Dermis blood vessel endothelial cell (primary cell): ENCODE measurements at places on chromosomes 2 and 18. TPM values are rescaled to one million over a fixed set of nuclear protein-coding genes. Genes with fewer than 3 reads are reported as not detected.
A peak's percentile ranks its signal among the peaks of the same experiment; 100 is the strongest.

DNA sequence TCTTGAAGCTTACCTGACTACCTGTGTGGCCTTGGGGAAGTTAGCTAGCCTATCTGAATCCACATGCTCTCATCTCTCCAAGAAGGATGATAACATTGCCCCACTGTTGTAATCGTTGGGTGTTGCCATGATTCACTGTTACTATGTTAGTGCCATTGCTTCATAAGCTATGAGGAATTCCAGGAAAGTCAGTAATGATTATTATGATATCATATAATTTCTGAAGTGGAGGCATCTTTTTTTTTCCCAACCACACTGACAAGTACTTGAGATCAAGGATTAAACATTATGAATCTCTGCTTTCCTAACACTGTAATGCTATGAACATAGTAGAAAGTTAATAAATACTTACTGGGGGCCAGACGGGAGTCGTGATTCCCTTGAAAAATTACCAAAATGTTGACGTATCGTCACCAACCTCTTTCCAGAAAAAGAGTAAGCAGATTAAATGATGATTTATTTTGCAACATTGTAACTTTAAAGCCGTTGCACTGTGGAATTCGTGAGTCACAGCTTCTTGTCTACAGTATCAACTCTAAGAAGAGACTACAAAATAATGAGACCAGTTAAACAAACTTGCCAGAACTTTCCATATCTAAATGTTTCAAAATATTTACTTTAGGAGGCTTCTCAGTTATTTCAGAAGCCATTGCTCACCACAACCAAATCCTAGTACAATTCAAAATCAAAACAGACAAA, 459.9 kb downstream of the PIK3C3 start:
- no peak for DNase-seq

GRCh38 chr2:179543361-179543901, 278.8 kb upstream of the SESTD1 start:
- no peak for DNase-seq

GRCh38 chr2:3490191-3491170, 28.9 kb downstream of the ADI1 start:
- DNase-seq: no peak

DNA sequence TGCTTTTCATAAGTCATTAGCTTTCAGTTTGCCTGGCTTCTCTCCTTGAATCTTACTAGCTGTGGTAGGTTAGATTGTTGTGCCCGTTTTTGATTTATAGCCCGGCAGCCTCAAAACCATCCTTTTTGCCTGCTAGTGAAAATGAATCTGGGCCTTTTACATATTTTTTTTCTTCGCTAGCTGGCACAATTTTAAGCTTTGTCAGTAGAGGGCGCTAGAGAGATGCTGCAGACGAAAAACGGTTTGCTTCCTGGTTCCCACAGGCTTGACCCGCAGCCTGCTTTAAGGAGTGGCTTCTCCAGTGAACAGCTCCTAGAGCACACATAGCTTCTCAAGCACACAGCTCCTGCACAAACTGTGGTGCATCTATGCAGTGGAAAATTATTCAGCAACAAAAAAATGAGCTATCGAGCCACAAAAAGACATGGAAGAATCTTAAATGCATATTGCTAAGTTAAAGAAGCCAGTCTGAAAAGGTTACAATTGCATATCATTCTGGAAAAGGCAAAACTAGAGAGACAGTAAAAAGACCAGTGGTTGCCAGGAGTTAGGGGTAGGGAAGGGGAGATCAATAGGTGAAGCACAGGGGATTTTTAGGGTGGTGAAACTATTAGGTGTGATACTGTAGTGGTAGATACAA, 47.9 kb downstream of the E2F6 start:
- peak; percentile 33 for DNase-seq

APCDD1 gene
- 0.14 and 0.34 TPM in 2 replicates for total RNA-seq

CD8B gene
- not detected in 2 replicates for total RNA-seq

CCDC141 gene
- 1.2 and 1.5 TPM in 2 replicates for total RNA-seq

- DNase-seq: no peak
These were observed 12.4 kb downstream of the ASAP2 start for GRCh38 chr2:9219027-9219445.

DNA sequence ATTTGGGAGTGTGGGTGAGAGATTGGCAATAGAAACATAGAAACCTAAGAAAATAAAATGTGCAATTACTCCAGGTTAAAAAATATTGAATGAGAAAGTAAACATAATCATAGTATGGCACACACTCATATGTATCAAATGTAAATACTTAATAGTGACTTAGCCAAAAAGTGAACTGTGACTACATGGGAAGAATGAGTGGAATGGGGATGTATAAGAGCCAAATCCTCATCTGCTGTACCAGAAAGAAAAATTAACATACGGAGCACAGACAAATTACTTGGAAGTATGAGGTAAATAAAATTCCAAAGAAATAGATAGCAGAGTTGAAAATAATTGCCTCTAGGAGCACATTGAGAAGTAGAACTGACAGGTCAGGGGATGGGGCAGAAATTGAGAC, 4.0 kb downstream of the FLACC1 start:
- no peak for DNase-seq

SLC9A2 gene
- total RNA-seq: not detected in 2 replicates

DNA sequence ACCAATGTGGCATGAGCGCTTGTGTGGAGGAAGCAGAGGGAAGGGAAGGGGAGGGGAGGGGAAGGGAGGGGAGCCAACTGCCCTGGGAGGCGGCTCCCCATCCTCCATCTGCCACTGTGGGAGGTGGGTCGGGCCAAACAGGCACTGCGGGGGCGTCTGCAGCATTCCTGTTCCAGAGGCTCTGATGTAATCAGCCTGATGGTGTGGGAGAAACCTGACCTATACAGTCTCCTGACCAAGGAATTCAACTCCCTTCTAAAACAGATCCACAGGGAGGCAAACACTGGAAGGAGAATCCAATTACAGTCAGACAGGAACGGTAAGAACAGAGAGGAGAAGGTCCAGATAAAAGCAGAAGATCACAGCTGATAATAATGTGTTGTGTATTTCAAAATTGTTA, 88.8 kb downstream of the CD8B2 start:
- no peak for DNase-seq

GRCh38 chr18:43422518-43422917, 145.2 kb upstream of the SYT4 start:
- DNase-seq: no peak

DNA sequence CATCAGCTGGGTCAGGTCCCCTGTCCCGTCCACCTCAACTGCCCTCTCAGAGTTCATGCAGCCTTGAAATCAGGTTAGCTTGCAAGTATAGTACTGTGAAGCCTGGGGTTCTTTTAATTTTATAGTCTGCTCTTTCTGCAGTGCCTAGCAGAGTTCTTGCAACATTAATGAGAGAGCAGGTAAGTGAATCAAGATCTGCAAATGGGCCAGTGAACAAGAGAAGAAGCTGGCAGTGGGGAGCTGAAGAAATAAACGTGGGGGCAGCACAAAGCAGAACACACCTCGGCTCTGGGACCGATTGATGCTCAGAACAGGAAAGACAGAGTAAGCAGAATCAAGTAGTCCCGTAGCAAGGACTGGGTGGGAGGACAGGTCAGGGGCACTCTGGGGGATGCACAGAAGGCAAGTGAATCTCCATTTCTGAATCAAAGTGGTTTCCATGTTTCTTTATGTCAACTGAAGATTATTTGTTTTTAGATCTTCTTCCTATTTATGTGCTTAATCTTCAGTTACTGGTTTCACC, 675.5 kb downstream of the RNF144A start:
- DNase-seq: no peak

GRCh38 chr2:150705357-150705756, 217.9 kb upstream of the RND3 start:
- no peak for DNase-seq

DNA sequence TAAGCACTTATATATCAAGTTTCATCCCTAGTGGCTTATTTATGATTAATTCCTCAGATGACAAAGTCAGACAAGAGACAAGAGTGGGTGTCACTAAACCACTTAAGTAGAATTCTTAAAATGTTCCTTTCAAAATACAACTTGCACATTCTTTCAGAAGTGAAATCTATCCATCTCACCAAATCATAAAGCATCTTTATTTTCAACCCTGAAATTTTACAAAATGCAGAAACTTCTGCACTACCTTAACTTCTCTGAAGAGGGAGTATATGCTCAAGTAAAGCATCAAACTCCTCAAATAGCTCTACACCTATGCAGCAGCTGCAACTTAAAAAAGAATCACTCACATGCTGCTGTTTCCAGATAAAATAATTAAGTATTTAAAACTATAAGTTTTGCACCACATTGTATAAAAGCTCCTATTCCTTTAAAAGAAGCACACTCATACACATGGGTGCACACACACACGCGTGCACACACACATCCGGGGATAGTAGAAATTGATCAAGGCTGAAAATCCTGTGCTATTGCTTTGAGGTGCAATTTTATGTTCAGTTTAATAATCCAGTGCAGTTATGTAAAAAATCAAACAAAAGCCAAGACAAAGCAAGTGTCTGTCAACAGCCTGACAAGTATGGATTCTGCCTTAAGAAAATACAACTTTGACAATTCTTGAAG, 244.5 kb downstream of the TCF4 start:
- DNase-seq: peak; percentile 56

- no peak for DNase-seq
These were observed 143.5 kb downstream of the AQP4 start for GRCh38 chr18:26721854-26722564.

- no peak for DNase-seq
These were observed 29.9 kb downstream of the IGFBP2 start for GRCh38 chr2:216663106-216663505.

SCYGR2 gene
- not detected in 2 replicates for total RNA-seq

GRCh38 chr2:118686346-118686745, 161.1 kb downstream of the EN1 start:
- DNase-seq: no peak

OR6B2 gene
- total RNA-seq: not detected in 2 replicates

VWC2L gene
- not detected in 2 replicates for total RNA-seq

NAT8 gene
- not detected in 2 replicates for total RNA-seq

LYG2 gene
- not detected in 2 replicates for total RNA-seq

AQP12A gene
- total RNA-seq: not detected in 2 replicates

DNA sequence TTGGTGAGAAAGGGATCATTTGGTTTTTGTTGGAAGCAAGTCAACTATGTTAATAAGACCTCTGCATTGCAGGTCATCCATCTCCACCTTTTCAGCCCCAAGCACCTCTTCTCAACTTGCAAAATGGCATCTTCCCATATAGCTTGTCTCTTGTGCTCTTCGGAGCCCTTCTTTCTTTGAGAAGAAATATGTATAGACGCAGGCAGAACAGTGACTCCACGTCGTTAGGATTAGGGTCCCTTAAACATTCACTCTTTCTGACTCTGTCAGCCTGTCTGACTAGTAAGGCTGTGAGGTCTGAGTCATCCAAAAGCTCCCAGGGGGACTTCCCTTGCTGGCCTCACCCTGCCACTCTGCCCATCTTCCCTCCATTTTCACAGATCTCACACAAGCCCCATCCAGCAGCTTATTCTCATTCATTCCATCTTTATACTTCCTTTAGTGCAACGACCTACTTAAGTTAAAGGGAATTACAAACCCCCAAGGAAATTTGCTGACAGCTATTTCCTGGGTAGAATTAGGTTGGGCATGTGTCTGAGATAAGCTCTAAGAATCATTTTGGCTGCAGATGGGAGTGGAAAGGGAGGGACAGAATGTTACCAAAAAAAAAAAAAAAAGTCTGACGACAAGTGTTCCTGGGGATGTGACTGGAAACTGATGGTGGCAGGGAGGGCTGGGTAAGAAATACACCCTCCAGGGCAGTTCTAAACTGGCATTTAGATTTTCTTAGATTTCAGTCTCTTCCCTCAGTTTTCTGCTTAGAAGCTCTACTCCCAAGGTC, 37.7 kb upstream of the MEX3C start:
- DNase-seq: no peak

BOLL gene
- total RNA-seq: not detected in 2 replicates

DNA sequence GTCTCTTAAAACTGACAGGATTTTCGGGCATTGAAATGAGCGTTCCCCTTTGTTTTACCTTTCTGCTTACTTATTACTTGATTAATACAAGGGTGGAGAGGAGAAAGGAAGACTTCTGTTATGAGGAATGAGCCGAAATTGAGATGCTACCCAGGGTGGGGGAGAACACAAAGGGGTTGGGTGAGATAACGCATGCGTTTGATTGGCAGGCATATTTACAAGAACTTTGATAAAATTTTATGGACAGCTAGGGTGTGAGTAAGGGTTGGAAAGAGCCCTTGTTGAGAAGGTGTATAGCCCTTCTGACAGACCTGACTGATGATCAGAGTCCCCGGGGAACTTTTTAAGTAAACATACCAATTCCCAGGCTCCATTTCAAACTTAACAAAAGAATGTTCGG, 1.8 kb downstream of the RNF138 start:
- peak; percentile 42 for DNase-seq

GRCh38 chr18:78228974-78229373, 750.6 kb upstream of the SALL3 start:
- DNase-seq: no peak

DNA sequence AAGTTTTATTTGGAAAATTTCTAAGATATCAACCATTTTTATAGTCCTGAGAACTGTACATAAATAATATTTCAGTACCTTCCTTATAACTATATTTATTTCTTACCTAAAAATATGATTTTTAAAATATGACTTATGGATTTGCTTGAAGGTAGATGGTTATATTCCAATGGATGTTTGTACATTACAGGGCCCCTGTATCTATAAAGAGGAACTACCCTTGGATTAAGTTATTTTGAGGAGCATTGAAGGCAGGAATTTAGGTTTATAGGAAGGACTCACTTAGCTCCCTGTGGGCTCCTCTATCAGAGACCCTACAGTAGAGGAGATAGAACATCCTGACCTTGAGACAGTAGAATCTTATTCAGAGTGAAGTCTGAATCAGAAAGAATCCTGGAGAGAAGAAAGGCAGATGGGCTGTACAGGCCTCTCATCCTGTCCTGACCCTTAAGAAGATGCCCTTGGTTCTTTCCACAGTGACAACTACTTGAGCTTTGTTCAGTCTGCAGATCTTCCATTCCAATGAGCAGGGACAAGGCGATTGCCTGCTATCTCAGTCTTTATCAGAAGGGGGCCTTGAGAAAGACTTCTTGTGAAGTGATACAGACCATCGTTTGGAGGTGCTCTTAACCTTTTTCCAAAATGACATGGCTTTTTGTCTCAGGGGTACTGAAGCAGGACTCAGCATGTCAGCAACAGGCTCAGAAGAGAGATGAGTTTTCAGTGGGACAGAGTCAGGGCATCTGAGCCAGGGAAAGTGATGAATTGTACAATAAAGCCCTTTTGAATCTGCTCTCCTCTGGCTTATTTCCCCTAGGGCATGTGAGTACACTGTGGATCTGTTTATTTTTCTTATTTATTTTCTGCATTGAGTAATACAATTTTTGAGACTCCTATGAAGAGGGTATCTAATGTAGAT, 20.9 kb downstream of the OXER1 start:
- DNase-seq: no peak

GRCh38 chr2:69589973-69590652, 53.4 kb downstream of the AAK1 start:
- DNase-seq: peak; percentile 38
